Jurkat, Clone E6-1 (cell line): ENCODE measurements at places on chromosomes 1 and 21.

- no peak for DNase-seq
Observed at GRCh38 chr1:4681026-4681425, 26.6 kb downstream of the AJAP1 start.

DNA sequence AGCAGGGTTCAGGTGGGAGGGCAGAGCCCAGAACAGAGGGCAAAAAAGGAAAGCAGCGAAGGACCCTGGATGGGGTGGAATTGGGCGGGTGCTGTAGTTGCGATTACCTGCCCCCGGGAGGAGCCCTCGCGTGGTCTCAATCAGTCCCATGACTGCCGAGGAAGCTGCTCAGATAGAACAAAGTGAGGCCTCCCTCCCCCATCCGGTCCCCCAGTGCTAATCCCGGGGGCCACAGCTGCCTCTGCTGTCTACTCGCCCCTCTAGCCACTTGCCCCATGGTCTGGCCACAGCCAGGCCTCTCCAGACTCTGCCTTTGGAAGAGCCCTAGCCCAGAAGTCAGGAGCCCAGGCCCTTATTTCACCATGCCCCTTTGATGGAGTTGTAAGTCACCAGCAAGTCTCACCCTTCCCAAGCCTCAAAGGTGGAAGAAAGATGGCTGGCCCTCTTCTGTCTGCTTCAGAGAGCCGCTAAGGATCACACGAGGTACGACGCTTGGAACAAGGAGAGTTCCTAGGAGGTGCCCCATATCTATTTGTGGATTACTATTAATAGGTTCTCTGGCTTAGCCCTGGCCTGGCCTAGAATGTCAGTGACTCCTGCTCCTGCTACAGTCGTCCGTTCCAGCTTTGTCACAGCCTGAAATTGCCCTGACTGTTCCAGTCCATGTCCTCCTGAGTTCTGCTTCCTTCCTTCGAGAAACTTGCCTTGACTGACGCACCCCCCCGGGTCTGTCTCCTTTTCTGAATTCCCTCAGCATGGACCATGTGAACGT lies 16.4 kb downstream of the ECHDC2 start:
- DNase-seq, result peak; percentile 24

- DNase-seq, result no peak
Observed at GRCh38 chr1:39711104-39711965, 20.1 kb upstream of the HPCAL4 start.

DNA sequence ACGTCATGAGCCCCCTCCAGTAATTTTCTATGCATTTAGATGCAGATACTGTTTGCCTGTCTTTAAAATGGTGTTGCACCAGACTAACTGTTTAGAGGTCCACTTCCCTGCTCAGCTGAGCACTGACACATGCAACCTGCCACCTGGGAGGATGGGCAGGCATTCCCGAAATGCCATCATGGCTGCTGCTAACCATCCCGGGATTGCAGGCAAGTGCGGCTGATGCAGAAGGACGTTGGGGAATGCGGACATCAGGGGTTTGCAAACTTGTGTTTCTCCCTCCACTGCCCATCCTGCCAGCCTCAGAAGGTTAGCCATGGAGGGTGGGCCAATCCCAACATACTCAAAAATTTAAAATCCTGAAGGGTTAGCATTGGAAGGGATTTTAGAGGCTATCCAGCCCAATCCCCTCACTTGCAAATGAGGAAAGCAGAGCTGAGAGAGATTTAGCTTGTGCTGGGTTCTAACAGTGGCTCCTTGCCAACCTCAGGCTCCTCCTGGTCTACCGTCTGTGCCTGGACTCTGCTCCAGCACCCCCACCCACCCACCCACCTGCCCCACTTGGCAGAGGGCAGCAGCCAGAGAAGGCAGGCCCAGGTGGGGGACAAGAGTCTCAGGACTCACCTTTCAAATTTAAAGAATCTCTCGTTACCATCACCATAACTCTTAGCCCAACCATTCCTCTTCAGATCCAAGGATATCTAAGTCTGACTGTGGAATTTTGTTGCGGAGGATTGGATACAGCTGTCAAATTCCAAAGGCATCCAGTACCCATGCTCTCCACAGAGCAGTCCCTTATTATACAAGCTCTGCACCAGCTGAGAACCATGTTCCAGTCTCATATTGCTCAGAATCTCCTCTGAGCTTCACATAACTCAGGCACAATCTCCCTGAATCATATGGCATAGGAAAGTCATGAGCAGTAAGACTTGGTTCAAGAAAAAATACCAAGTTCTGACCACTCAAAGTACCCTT lies 34.2 kb downstream of the HIVEP3 start:
- DNase-seq, result no peak

DNA sequence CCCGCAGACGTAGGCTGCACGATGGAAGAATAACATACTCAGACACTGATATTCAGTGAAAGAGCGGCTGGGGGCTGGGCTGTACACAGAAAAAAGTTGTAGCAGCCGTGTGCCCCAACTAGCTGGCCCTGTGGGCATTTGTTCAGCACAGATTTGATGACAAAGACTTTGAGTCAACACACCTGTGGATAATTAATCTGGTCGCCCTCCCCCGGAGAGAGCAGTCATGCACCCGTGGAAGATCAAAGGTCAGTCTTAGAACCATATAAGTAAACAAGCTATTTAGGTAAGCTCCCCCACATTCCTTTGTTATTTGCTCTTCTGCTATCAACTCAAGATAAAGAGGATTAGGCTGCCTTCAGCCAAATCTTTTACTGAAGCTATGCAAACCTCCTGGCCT lies 148.4 kb upstream of the HMCN1 start:
- no peak for DNase-seq

DNA sequence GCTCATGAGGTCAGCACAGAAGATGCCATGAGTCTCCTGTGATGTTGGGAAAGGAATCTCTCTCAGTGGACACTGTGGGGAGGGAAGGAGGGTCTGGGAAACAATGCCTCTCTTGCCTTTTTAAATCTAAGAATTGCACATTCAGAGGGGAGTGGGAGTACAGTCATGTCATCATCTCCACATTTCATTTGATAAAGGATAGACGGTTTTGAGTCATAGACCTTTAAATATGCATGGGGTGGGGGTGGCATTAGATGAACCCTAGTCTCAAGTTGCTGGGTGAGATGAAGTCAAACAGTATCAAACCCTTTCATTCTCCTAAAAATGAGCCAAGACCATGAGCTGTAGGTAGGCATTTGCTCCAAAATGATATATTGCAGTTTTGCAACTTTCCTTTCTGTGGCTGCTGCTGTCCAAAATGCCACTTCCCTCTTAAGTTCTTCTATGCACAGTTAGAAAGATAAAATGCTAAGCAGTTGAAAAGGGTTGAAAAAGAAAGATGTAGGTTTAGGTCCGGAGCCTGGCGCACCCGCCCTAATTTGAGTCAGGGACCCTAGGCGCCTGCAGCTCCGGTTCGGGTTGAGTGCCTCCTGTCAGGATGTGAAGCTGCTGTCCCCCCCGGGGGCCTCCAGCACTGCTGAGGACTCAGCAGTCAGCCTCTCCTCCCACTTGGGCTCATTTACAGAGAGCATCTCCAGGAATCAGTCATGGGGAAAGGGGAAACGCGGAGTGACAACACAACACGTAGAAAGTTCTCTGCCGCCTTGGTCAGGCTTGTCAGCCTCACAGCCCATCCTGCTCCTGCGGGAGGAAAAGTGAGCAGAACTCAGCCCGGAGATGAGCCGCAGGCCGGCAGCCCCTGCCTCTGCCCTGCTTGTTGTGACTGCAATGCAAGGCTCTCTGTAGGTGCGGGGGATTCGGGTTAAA lies 479.3 kb upstream of the RUNX1 start:
- no peak for DNase-seq

DNA sequence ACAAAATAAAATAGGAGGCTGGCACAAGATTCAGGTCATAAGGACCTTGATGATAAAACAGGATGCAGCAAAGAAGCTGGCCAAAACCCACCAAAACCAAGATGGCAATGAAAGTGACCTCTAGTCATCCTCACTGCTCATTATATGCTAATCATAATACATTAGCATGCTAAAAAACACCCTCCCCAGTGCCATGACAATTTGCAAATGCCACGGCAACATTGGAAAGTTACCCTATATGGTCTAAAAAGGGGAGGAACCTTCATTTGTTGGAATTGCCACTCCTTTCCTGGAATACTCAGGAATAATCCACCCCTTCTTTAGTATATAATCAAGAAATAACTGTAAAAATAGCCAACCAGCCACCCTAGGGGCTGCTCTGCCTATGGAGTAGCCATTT lies 108.8 kb upstream of the GRIK1 start:
- no peak for DNase-seq

DNA sequence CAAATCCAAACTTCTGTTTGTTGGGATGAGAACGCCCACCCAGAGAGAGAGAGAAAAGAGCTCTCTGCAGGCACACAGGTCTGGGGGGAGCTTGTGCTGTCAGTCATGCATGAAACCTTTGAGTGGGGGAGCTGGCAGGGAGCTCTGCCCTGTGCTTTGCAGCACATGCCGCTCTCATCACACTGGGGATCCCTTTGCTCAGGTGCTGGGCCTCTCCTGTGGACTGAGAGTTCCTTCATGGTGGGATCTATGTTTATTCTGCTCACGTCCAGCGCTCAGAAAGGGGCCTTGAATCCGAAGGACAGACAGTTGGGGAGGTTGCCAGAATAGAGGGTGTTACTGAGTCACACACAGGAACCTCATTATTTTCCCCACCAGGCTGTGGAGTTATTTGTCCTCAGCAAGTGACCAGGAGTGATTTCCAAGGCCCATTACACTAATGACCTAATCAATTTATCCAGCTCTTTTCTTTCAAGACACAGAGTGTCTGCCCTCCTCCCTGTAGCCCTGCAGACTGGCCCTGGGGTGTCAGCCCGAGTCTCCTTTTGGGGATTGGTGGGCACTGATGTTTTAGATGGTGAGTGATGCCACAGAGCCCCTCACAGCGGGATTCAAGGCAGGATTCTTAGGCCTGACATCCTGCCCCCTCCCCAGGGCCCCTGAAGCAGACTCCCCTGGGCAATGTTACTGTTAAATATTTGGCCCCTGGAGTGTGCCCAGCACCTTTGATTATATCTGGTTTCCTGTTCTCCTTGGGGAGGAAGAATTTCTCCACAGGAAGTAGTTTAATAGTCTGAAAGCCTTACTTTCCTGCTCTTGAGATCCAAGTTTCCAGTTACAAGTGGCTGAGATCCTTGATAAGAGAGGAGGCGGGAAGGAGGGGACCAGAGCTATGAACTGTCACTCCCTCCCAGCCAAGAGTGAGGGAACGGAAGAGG lies 22.3 kb downstream of the MYBPH start:
- DNase-seq, result no peak

DNA sequence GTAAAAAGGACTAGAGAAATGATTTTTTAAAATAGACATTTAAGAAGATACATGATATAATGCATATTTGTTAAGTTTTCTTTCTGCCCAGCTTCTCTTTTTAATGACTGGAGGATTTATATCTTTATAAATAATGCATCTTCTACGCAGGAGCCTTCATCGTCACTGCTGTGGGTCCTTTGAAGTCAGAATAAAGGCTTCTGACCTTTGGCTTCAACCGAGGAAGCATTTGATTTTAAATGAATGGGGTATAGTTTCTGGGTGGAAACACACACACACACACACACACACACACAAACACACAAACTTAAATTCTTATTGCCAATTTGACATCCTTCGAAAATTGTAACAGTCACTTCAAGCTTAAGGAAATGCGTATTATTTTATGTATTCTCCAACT lies 690.9 kb downstream of the BRINP3 start:
- no peak for DNase-seq

GRCh38 chr1:159854116-159854692 lies 8.3 kb downstream of the VSIG8 start:
- no peak for DNase-seq

DNA sequence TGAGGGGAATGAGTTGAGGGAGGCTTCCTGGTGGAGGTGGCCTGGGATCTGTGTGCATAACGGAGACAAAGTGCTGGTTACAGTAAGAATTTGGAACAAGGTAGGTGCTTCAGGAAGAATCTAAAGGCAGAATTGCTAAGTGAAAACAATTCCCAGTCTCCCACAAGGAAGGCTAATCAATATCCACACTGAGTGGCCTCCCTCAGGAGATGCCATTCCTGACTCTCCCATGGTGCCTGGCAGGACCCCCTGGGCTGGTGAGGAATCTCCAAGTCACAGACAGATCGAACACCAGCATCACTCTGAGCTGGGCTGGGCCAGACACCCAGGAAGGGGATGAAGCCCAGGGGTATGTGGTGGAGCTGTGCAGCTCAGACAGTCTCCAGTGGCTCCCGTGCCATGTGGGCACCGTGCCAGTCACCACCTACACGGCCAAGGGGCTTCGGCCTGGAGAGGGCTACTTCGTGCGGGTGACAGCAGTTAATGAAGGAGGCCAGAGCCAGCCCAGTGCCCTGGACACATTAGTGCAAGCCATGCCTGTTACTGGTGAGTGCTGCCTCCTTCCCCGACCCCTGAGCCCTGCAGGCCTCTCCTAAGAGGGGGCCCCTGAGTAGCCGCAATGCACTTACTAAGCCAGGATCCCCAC lies 30.7 kb downstream of the IGFN1 start:
- no peak for DNase-seq

- no peak for DNase-seq
Observed at GRCh38 chr1:216702170-216702569, 21.1 kb downstream of the ESRRG start.

GRCh38 chr1:28803051-28803450 lies 8.9 kb upstream of the OPRD1 start:
- DNase-seq, result no peak

DNA sequence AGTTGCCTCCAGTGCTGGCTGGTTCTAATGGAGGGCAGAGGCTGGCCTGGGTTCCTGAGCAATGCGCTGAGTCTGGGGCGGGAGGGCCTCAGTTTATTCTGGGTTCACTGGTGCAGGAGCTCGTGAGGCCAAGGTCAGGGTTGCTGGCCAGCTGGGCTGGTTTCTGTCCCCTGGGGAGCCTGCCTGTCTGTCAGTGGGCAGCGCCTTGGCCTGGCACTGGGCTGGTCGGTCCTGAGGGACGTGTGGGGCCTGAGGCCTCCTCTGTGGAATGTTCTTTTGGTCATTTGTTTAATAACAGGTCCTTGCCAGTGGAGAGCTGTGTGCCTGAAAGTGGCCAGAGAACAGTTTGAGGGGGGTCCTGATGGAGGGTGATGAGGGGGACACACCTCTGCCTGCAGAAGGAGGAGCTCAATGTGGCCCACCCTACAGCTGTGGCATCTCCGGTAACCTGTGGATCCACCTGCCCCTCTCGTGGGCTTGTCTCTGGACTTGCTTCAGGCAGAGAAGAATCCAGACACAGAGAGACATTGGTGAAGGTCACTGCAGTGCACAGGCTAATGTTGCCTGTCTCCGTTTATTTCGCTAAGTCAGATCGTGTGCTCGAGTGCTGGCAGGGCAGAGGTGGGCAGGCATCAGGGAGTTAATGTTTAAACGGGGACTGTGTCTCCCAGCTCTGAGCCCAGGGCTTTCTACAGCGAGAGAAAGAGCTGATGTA lies 34.6 kb downstream of the COQ8A start:
- DNase-seq, result no peak

- peak; percentile 81 for DNase-seq
Observed at GRCh38 chr21:33384841-33385331, 18.3 kb upstream of the IFNGR2 start.

DNA sequence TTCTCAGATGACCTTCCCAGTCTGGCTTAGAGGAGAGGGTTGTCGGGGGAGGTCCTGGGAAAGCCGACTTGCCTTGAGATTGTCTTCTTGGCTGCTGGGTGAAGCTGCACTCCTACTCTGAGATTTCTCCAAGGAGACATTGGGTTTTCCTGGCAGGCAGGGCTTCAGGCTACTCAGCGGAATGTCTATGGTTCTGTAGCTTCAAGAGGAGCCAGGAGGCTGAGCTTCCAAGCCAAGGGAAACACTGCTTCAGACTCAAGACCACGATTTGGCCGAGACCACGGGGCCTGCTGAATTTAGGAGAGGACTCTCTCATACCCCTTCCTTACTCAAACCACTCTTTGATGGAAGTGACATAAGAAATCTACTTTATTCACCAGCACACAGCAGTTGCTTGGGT lies 67.8 kb downstream of the NTMT2 start:
- DNase-seq, result no peak

- DNase-seq, result no peak
Observed at GRCh38 chr1:204088596-204088995, 15.7 kb downstream of the SOX13 start.
